ENCODE measurements at places on chromosomes 1 and 21.

- DNase-seq, result no peak
Observed at GRCh38 chr1:160224606-160225005, 19.4 kb downstream of the PEA15 start.

DNA sequence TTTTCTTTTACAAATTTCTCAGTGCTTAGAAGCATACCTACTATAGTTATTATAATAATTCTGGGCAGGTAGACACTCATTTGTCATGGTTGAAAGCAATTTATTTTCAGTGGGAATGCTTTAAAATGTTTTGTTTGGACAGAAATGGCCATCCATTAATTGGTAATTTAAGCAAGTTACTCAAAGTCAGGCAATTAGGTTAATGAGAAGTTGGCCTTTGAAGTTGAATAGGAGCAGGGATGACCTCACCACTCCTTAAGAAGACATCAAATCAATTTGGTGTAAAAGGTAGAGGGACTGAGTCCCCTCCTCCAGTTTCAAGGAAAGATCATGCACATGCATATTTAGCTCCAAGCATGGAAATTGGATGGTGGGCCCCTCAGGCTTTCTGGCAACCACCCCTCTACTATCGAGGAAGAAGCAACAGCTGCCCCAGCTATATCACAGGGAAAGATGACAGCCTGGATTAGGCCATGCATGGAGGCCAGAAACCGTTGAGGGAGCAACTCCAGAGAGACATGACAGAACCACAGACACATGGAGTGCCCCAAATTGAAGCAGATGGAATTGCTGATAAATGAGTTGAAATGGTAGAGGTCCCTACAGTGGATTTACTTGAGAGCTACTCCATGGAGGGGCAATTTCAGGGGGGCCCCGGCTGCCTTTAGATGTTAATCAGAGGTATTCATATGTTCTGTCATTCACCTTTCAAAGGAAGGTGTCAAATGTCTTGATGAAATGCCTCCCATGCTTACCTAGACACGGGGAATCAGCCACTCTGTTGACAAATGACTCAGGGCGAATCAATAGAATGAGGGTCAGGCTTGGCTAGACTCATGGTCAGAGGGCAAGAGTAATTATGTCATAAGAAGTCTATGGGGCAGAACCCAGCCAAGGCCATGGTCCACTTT is 26.7 kb downstream of the HLX start:
- no peak for DNase-seq

- no peak for DNase-seq
Observed at GRCh38 chr1:197921235-197922069, 4.3 kb downstream of the LHX9 start.

GRCh38 chr1:116825207-116825719 is 71.0 kb downstream of the CD2 start:
- DNase-seq, result no peak

GRCh38 chr1:153308540-153308939 is 4.2 kb downstream of the PGLYRP3 start:
- no peak for DNase-seq

GRCh38 chr1:117535821-117536220 is 70.0 kb upstream of the TENT5C start:
- DNase-seq, result no peak

GRCh38 chr1:161092621-161093028 is 3.3 kb upstream of the NECTIN4 start:
- DNase-seq, result no peak

DNA sequence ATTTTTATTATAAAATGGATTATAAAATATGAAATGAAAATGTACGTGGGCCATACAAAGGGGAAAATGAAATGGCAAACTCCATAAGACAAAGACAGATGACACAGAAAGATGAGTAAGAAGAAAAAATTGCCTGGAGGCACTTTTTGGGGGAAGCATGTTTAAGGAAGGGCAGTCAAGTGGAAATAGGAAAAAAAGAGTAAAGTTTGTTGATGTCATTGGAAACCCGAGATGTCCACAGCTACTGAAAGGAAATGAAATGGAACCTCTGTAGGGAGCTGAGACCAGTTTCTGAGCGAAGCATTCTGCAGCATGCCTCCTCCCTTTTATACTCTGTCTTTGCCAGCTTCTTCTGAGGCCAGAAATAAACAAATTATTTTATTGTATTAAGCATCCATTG is 203.4 kb upstream of the UBE2U start:
- DNase-seq, result no peak

GRCh38 chr1:230108580-230108979 is 41.5 kb downstream of the GALNT2 start:
- no peak for DNase-seq

- DNase-seq, result no peak
Observed at GRCh38 chr21:17454315-17455027, 58.4 kb upstream of the CXADR start.

- DNase-seq, result no peak
Observed at GRCh38 chr1:201632364-201632952, 93.5 kb downstream of the NAV1 start.

GRCh38 chr1:70760154-70760553 is 287.5 kb downstream of the PTGER3 start:
- no peak for DNase-seq

- DNase-seq, result no peak
Observed at GRCh38 chr1:10185759-10186158, 24.6 kb upstream of the KIF1B start.

- DNase-seq, result no peak
Observed at GRCh38 chr1:53134961-53135734, 7.3 kb downstream of the SLC1A7 start.

Data from NCI-H1436 treated with DMSO at 0.1 percent for 48 hours (cell line).